ENCODE measurements at places on chromosomes 13 and 19.

DNA sequence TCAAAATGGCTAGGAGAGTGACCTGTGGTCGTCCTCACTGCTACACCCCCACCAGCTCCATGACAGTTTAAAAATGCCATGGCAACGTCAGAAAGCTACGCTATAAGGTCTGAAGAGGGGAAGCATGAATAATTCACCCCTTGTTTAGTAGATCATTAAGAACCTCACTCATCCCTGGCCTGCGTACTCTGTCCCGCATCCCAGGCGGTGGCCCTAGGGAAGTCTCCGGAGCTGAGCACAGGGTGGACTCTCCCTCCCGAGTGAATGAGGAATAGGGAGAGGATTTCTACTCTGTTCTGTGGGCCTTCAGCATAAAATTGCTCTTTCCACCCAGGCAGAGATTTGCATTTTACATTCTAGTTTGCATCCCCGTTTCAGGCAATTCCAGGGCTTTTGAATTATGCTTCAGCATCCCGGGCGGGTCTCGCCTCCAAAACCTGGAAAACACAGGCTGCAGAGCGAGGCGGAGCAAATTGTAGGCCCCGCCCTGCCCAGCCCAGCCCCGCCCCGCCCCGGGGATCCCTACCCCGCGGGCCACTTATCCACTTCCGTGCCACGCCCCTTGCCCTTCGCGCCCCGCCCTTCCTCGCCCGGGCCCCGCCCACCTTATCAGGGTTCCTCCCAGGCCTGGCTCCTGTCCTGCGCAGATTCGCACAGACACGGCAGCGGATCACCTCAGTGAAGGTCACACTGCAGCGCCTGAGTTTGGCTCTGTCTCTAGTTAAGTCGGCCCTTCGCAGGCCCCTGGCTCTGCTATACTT lies 7.5 kb upstream of the ZNF525 start:
- DNase-seq = no peak

DNA sequence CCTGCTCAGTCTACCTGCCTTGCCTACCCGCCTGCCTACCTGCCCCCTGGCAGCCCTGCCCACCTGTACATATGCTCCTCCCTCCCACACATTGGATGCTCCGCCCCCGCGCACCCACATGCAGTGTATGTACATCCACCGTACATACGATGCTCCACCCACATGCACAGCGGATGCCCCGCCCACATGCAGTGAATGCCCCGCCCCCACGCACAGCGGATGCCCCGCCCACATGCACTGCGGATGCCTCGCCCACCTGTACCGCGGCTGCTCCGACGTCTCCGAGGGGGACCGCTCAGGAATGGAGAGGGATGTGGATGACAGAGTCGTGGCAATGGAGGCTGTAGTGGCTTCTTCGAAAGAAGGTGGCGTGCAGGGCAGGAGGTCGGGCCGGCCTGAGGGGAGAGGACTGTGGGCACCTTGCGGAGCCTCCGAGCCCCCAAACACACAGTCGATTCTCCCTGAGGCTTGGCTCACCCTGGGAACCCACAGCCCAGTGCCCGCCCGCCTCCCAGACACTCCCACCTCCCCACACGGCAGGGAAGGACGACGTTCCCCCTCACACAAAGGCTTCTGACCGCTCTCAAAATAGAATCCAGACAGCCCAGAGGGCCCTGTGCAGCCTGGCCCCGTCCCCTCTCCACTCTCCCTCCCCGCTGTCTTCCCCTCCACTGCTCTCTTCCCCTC lies 16.5 kb upstream of the CACTIN start:
- no peak for DNase-seq

GRCh38 chr13:37067874-37068273 lies 8.4 kb upstream of the SUPT20H start:
- no peak for DNase-seq

DNA sequence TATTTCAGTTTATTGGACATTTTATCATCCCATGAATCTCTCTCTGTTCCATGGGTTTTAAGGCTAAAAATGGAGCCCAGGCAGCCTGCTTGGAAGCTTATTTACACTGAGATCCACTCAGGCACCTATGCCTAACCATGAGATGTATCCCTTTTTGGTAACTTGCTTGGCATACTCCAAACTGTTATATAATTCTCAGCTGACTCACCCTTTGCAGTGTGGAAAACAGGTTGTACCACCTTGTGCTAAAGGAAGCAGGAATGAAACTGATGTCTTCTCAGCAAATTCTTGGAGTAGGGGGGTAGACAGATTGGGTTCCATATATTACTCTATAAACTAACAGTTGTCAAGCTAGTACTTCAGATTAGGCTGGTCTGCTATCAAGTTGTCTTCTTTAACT lies 483.6 kb downstream of the KLF5 start:
- no peak for DNase-seq

DNA sequence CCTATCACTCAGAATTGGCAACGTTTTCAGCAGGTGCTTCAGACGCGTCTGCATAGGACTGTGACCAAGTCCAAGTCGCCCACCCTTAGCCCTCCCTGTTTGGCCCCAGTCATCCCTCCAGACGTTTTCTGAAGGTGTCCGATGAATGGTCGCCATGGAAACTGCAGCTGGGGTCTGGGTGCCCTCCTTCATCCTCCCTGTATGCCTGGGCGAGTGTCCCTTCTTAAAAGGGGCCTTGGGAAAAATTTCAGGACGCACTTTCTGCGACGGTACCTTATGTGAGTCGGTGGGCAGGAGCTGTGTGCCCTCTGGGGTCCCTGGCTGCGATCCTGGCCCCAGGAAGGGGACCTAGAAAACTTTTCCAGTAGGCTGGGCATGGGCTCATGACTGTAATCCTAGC lies 25.1 kb downstream of the MAN2B1 start:
- DNase-seq = no peak

GRCh38 chr13:79659121-79659521 lies 178.2 kb downstream of the NDFIP2 start:
- no peak for DNase-seq

DNA sequence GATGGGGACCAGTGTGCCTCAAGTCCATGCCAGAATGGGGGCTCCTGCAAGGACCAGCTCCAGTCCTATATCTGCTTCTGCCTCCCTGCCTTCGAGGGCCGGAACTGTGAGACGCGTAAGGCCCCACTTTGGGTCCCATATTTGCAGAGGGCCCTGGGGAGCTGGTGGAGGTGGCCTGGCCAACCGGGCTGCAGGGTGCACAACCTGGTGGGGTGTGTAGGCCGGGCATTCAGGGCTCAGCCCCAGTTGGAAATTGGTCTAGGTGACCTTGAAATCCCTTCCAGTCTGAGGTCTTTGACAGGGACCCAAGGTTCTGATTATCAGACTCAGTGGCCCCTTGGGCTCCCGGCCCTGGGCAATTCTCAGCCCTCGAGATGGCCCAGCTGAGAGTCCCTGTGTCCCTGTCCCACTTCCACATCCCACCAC lies 8.3 kb downstream of the F7 start:
- DNase-seq = no peak

DNA sequence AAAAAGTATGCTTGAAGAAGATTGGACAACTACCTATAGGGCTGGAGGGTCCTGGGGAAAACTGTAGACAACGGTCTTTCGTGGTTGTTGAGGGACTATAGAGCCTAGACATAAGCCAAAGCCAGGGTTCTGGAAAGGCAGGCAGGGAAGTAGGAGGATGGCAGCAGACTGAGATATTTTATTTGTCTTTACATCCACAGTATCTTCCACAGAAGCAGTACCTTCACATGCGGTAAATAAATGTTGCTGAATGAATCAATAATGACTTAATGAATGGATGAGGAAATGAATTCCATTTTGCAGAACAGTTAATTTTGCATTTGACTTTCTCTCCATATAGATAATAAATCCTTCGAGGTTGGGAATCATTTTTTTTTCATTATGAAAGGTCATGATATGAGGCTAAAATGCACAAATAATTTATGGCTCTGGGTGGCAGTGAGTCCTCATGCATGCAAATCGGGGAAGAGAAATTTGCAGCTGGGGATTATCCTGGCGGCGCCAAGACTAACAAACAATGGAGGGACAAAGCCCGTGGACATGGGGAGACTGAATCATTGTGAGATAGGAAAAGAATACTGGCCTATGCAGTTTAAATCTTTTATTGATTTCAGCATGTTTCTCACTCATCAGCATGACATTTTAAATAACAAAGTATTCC lies 102.0 kb downstream of the ERCC5 start:
- DNase-seq = peak; percentile 0

- no peak for DNase-seq
Observed at GRCh38 chr13:53174545-53174944, 145.9 kb downstream of the OLFM4 start.

- no peak for DNase-seq
Observed at GRCh38 chr19:44142059-44142433, 692 bp downstream of the ZNF234 start.

GRCh38 chr13:34458756-34459715 lies 483.0 kb upstream of the NBEA start:
- no peak for DNase-seq

Data from amygdala (tissue), 56 donors.